ENCODE measurements at places on chromosomes 2 and 18. TPM values are rescaled to one million over a fixed set of nuclear protein-coding genes. Genes with fewer than 3 reads are reported as not detected.

Gene TXNL4A
- total RNA-seq: 143 TPM

- peaks cover 4% of the 10 kb centered on the region for H3K36me3 ChIP-seq
- peaks cover 6% of the 10 kb centered on the region for H3K4me1 ChIP-seq
- H3K27ac ChIP-seq: no peak overlapping the region
- H3K27me3 ChIP-seq: peaks cover 2% of the 10 kb centered on the region
Observed at GRCh38 chr2:170320948-170321347, 143.0 kb downstream of the MYO3B start.

Gene DES
- total RNA-seq: 0.70 TPM

Gene MYO7B
- 0.31 TPM for total RNA-seq

DNA sequence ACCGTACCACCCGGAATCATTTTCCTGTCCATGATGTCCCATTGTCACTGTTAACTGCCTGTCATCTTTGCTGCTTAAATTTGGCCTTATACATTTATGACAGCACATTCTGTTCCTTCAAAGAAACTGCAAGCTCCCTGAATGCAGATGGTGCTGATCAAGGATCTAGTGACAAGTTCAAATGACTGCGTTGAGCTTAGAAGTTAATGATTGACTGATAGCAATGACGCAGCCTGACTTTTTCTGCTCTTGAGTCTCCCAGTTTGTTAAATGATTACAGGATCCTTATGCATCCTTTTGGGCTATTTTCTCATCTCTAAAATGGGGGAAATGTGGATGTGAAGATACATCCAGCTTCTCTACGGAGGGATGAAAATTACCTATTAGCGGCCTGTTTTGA lies 159.0 kb downstream of the DCC start:
- H3K4me3 ChIP-seq: no peak overlapping the region
- no peaks in the 10 kb centered on the region for H3K36me3 ChIP-seq
- DNase-seq: no peak
- no peak overlapping the region for H3K27ac ChIP-seq
- no peaks in the 10 kb centered on the region for H3K27me3 ChIP-seq
- H3K4me1 ChIP-seq: no peaks in the 10 kb centered on the region

Gene KCNF1
- total RNA-seq: not detected

Gene TRPM8
- total RNA-seq: 0.15 TPM

Gene KCNS3
- total RNA-seq: 0.41 TPM

DNA sequence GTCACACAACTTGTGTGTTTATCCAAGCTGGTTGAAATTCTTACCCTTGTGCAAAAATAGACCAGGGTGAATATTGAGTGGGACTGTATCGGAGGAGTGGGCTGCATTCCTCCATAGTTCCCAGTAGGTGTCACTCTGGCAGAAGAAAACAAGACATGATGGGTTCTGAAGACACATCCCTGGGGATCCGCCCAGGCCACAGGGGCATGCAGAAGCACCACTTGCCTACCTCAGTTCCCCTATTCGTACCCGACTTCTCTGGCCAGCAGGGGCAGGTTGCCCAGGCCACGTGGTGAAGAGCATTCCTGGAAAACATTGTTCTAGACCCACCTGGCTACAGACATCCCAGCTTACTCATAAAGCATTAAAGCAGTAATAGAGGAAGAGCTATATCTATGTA lies 168.2 kb downstream of the FAM210A start:
- no peaks in the 10 kb centered on the region for H3K36me3 ChIP-seq
- peaks cover 32% of the 10 kb centered on the region for H3K4me1 ChIP-seq
- H3K4me3 ChIP-seq: no peak overlapping the region
- no peak for DNase-seq

Gene GPAT2
- not detected for total RNA-seq

DNA sequence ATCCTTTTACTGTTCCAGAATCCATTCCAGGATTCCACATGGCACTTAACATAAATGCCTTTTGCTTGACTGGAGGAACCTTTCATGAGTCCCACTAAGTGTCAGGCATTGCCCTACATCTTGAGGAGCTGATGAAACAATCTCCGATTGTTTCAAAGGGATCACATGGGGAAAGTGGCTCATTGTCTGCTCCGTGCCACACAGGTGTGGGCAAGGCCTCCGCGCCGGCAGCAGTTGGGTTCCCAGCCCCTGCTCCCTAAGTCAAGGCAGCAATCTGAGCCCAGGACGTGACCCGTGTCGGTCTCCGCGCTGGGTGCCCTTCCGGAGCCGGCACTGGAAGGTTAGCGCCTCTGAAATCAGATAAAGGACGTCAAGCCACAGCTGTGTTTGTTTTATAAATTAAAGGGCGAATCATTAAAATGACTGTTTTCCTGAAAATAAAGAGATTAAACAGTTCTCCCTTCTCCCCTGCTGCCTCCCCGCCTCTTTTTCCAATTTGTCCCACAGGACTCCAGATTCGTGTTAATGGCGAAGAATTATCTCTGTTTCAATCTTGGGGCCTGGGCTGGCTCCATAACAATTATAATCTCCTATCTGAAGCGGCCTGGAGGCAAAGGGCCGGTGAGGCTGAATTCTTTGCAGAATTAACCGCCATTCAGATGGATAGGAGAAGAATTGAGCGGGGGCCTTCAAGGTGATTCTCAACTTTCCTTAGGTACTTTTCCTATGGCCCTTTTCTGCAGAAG lies 84.3 kb upstream of the FZD7 start:
- peaks cover 14% of the 10 kb centered on the region for H3K4me1 ChIP-seq
- H3K36me3 ChIP-seq: no peaks in the 10 kb centered on the region
- no peak overlapping the region for H3K27ac ChIP-seq
- no peak overlapping the region for H3K4me3 ChIP-seq

DNA sequence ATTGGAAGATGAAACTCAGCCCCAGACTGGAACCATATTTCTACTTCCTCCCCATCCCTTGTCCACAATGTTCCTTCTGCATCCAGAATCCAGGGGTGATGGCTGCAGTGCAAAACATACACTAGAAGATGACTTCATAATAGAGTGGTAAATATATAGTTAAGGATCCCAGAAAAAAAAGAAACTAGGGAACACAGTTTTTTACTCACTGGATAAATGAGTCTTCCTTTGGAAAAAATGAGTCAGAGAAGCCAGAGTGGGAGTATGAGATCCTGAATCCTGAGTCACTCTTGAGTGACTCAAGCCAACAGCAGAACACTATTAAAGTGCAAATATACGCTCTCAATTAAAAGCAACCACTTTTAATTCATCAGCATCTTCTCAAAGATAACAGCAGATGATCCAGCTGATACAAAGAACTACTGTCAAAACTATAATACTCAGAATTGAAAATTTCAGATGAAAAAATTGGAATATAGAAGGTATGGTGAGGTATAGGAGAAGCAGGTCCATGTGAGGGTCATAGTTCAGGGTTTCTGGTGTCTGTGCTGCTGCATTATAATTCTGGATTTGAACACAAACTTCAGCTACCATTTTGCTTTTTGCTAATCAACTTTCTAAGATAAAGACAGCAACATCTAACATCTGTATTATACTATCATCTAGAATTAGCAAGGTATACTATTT lies 987.2 kb upstream of the CDH2 start:
- H3K4me1 ChIP-seq: peaks cover 52% of the 10 kb centered on the region
- no peak overlapping the region for H3K4me3 ChIP-seq
- H3K27ac ChIP-seq: peak overlapping the region; percentile 94
- no peak for DNase-seq

All from chondrocyte (in vitro differentiated cells).